ENCODE measurements at places on chromosomes 2 and 18.

- DNase-seq: peak; percentile 58
Measured at GRCh38 chr18:45688833-45689232, 35.1 kb upstream of the SLC14A1 start.

- no peak for DNase-seq
Measured at GRCh38 chr2:212030709-212031108, 507.9 kb downstream of the ERBB4 start.

DNA sequence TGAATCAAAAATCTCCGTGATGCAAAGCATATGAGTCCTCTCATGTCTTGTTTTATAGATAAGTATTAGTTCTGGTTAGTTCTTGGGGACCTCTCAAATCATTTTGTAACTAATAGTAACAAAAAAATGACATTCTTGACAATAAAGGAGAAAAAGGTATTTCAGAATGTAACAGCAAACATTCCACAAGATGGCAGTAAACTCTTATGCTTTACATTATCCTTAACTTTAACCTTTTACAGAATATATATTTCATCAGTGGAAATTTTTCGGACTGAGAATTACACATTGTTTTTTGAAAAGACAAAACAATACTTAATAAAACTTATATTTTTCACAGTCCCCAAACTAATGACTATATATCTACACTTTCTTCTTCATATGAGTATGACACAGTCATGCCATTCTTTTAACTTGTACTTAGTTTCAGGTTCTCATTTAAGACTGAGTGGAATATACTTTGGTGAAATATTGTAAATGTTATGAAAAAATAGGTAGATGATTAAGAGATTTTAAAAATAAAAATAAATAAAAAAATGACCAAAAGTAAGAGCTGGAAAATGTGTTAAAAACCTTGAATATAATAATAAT lies 142.9 kb upstream of the NXPH2 start:
- no peak for DNase-seq

DNA sequence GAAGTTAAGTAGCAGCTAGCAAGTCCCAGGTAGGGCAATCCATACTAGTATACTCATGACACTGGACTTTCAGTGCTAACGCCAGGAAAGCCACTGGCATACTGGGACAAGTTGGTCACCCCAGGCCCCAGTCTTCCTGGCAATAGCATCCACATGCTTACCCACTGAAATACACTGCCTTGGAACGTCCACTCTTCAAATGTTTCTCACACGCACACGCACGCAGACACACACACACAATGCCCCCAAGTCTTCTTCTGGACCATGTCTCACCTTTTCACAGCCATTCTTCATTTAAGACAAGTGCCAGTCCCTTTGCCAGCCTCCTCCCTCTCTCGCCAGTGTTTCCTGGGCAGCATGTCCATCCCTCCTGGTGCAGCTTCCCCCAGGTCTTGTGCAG lies 8.7 kb upstream of the TEX261 start:
- DNase-seq: no peak

GRCh38 chr18:59505356-59505755 lies 146.3 kb upstream of the LMAN1 start:
- DNase-seq: no peak

- no peak for DNase-seq
Measured at GRCh38 chr2:191264647-191265081, 19.5 kb downstream of the MYO1B start.

GRCh38 chr2:86249579-86250391 lies 50.5 kb downstream of the MRPL35 start:
- no peak for DNase-seq

DNA sequence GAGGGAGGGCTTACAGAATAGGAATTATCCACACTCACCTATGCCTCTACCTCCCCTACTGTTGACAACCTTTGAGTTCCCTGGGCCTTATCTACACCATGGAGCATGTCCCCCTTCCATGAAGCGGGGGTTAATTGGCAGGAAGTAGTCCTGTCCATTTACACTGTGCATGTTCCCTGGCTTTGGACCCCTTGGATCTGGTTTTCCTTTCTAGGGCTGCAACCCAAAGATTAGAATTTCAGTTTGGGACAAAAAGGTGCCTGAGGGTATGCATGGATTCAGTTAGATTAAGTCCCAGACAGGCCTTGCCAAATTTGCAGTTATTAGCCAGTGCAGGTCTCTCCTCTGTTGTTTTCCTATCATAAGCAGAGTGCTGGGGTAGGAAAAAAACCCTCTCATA lies 180.3 kb downstream of the CMPK2 start:
- DNase-seq: no peak

DNA sequence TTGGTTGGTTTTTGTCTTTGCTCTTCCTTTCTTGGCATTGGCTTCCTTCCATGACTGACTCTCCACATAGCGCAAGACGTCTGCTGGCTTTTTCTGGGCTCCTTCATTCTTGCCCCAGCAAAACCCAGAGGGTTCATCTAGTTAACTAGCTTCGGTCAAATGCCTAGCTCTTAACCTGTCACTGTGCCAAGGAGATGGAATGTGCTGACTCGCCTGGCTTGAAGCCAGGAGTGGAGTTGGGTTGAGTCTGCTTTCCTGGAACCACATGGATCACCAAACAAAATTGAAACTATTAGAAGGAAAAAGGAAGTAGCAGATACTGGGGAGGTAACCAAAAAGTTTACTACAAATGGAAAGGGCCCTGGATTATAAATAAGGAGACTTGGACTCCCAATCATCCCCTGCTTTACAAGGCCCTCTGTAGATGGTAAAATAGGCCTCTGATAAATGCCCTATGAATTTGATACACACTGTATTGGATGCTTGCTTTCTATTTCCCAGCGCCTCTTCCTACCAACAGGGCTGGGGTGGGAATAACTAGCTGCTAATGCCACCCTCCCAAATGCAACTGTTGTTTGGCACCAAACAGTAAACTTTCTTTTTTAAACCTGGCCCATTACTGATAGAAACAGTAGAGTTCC lies 11.3 kb downstream of the MALT1 start:
- no peak for DNase-seq

DNA sequence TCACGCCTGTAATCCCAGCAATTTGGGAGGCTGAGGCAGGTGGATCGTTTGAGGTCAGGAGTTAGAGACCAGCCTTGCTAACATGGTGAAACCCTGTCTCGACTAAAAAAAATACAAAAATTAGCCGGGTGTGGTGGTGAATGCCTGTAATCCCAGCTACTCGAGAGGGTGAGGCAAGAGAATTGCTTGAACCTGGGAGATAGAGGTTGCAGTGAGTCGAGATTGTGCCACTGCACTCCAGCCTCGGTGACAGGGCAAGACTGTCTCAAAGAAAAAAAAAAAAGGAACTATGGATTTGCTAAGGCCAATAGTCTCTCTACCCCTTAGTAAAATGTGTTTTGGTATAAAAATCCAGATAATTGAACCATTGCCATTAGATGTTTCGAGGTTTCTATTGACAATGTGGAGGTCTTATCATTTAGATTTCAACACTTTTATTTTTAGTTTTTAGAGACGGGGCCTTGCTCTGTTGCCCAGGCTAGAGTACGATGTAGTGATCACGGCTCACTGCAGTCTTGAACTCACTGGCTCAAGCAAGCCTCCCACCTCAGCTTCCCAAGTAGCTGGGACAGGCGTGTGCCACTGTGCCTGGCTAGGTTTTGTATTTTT lies 1.1 kb upstream of the TXNDC2 start:
- DNase-seq: no peak

- no peak for DNase-seq
Measured at GRCh38 chr2:80546766-80547165, 242.2 kb upstream of the LRRTM1 start.

DNA sequence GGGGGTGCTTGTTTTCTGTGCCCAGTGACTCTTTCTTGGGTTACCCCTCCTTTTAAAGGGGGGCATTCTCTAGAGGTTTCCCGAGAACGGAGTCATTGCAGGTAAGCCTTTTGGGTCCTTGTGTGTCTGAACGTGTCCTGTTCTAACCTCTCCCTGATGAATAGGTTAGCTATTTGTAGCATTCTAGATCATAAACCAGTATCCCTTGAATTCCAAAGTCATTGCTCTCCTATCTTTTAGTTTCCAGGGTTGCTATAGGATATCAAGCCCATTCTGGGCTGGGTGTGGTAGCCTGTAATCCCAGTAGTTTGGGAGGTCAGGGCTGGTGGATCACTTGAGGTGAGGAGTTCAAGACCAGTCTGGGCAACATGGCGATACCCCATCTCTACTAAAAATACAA lies 65.9 kb upstream of the YWHAQ start:
- no peak for DNase-seq

DNA sequence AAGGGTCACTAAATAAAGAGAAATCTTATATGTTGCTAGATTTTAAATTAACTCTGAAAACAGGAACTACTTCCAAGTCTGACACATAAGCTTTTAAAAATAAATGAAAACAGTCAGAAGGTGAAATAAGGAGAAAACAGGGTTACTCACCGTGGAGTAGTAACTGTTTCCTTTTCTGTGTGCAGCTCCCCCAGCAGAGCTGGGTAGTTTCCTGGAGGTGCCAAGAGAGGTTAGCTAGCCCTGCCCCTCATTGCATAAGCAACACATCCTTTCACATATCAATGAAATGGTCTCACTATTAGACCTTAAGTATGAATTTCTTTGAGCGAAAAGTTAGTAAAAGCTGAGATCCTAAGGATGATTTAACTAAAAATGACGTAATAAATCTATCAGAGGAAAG lies 54.0 kb upstream of the GPR75 start:
- peak; percentile 35 for DNase-seq

GRCh38 chr2:123540291-123540690 lies 484.8 kb upstream of the CNTNAP5 start:
- DNase-seq: no peak

- DNase-seq: no peak
Measured at GRCh38 chr2:202290970-202291369, 25.4 kb downstream of the NOP58 start.

DNA sequence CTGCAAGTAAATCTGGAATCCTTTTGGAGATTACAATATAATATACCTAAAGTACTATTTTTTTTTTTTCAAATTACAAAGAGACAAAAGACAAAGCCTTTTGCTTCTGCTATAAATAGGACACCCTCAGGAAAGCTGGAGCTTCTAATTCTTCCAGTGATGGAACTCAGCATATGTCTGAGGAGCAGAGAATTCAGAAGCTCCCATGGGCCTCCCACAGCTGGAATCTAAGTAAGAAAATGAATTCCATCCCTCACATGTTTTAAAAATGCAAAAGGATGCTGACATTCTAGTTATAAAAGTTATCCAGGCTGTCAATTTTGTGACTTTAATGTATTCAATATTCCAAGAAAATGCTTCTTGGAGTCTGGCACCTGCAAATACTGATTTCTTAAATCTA lies 571.3 kb upstream of the LRRTM4 start:
- DNase-seq: no peak

DNA sequence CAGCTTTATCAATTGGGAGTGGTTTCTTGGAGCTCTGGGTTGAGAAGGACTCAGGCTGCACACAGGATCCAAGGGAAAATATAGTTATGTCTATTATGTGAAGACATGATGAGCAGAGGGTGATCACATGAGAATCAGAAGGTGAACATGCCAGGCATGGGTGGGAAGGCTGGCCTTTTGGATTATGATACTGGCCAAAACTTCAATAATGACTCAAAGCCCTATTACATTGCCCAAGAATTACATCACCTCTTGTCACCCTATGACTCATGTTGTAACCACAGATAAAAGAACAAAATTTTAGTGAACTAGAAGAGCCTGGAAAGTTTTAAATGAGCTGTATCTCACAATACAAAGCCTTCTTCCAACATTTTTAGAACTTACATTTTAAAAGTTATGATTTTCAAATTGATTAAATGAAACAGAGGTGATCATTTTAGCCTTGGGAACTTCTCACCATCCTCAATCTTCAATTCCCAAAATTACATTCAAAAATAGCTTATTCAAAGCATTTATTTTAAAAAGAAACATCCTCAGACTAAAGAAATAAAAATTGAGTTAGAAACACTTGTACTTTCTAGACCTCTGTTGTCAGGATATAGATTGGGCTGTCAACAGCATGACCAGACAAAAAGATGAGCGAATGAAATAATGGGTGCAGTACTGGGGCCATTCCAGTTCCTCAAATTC lies 428.3 kb downstream of the MBD2 start:
- DNase-seq: peak; percentile 3

DNA sequence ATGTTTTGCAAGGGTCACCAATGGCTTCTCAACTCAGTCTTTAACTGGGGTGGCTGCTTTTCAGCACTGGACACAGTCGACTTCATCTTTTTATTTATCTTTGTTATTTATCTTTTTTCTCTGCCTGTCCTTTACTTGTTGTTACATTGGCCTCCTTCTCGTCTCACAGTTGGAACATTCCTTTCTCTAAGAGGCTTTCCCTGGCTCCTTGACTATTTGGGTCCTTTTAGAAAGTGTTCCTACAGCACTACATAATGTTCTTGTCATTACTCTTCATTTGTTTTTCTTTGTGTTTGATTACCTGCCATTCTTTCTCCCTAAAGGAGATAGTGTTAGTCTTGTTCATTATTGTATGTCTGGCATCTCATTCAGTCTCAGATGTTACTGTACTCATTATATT lies 122.0 kb downstream of the KIAA1328 start:
- DNase-seq: no peak

GRCh38 chr2:222427646-222428301 lies 3.4 kb downstream of the SGPP2 start:
- no peak for DNase-seq

DNA sequence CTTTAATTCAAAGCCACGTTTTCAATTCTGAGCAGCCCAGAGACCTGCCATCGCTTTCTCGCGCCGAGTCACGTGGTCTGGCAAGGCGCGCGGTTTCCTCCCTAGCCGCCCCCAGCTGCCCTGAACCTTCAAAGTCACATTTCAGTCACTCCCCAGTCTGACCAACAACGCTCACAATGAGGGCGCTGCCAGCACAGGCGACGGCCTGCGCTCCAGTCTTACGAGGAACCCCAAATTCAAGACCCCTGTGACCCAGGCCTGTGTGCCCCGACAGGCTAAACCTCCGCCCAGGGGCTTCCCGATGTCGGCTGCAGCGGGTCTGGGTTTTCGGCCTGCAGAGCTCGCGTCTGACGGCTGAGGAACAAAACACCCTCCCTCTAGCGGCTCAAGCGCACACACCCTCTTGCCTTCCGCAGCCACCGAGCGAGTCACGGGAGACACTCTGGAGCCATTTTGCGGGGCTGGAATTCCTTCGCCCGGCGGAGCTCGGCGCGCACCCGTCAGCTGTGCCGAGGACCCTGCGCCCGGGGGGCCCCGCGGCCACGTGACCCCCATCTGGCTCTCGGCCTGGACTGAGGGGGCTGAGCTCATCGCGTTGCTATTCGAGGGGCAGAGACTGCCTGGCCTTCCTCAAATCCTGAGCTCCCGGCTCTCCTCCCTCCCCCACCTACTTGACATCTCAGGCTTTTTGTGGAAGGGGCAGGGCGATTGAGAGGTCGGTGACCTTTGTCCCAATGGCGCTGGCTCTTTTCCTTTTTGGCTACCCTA lies 69.9 kb upstream of the ITGB6 start:
- DNase-seq: peak; percentile 66

DNA sequence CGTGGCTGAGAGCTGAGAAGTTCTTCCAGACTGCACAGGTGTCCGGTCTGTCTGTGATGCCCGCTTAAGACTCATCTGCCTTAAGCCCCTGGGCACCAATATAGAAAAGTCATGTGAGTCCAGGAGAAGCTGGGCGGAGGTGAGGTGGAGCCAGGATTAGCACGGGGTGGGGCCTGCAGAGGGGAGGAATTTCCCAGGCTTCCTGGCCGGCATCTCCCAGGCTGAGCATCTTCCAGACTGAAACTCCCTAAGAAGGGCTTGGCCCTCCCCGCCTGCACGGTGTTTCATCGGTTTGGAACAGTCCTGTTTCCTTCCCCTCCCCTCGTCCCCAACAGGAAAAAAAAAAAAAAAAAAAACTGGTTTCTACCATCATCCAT lies 270.3 kb downstream of the ATAD2B start:
- DNase-seq: no peak

Data from activated naive CD8-positive, alpha-beta T cell treated with anti-CD3 and anti-CD28 coated beads for 36 hours (primary cell).